Motor neuron (in vitro differentiated cells): ENCODE measurements at places on chromosomes 13 and 19.

DNA sequence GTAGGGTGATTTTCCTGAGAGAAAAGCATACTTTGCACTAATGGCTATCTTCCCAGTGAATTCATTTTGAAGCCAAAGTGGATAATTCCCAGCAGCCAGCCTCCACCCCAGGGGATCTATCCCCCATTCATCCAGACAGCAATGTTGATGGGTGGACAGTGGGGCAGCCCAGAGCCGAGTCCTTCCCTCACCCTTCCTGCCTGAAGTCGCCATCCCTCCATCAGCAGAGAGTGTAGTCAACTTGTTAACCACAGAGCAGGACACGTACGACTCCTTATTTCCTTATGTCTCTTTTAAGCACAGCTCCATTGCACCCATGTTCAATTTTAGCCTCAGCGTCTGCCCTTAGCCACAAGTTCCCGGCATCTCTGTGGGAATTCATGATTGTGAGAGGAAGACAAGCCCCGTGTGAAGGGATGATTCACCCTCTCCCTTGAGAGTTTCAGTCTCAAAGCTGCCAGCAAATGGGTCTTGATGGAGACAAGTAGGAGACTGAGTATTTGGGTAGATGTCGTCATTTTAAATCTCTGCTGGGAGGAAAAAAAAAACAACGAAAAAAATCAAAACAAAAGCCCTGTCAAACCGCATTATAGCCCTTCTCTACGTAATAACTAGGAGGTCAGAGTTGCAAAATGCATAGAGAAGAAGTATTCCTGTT is 58.3 kb upstream of the MEDAG start:
- peak; percentile 98 for ATAC-seq

- ATAC-seq = no peak
These were observed 15.5 kb downstream of the UPF3A start for GRCh38 chr13:114296902-114297301.

DNA sequence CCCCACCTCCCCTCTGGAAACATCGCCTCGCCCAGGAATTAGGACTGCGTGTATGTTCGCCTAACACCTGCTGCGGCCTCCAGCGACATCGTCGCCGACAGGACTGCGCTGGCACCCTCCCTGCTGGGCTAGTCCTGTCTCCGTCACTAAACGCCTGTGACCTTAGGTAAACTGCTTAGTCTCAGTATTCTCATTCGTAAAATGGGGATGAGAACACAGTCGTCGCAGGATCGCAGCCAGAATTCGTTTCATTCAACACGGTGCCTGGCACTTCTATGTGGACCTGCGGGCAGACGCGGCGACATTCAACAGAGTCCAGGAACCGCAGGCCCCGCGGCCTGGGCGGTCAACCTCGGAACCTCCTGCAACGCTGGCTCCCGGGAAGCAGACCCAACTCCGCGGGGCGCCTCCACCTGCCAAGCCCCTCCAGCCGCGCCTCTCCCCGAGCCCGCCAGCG is 485 bp downstream of the CRYL1 start:
- ATAC-seq = peak; percentile 12

GRCh38 chr19:39057615-39058014 is 25.3 kb upstream of the FBXO27 start:
- ATAC-seq = no peak

DNA sequence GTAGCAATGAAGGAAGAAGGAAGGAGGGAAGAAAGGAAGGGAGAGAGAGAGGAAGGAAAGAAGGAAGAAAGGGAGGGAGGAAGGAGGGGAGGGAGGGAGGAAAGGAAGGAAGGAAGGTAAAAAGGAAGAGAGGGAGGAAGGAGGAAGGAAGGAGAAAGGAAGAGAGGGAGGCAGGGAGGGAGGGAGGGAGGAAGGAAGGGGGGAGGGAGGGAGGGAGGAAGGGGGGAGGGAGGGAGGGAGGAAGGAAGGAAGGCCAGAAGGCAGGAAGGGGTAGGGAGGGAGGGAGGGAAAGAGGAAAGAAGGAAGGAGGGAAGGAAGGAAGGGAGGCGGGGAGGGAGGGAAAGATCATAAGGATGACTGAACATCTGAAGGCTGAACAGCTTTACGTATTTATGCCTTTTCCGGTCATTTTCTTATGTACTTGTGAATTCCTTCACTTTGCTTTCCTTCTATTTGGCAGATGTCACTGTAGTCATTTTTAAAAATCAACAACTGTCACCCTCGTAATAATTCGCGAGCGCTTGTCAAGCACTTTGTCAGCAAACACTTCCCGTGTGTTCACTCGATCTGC is 6.7 kb upstream of the TTYH1 start:
- no peak for ATAC-seq

DNA sequence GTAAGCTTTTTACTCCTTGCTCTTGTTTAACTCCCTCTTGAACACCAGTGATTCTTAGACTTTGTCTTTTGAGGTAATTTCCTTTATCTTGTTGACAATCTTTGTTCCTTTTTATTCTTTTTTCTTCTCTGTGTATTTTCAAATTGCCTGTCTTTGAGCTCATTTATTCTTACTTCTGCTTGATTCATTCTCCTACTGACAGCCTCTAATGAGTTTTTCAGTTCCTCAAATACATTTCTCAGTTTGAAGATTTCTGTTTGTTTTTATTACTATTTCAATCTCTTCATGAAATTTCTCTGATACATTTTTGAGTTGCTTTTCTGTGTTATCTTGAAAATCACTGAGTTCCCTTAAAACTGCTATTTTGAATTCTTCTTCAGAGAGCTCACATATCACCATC is 154.1 kb downstream of the ATP8A2 start:
- ATAC-seq = no peak

DNA sequence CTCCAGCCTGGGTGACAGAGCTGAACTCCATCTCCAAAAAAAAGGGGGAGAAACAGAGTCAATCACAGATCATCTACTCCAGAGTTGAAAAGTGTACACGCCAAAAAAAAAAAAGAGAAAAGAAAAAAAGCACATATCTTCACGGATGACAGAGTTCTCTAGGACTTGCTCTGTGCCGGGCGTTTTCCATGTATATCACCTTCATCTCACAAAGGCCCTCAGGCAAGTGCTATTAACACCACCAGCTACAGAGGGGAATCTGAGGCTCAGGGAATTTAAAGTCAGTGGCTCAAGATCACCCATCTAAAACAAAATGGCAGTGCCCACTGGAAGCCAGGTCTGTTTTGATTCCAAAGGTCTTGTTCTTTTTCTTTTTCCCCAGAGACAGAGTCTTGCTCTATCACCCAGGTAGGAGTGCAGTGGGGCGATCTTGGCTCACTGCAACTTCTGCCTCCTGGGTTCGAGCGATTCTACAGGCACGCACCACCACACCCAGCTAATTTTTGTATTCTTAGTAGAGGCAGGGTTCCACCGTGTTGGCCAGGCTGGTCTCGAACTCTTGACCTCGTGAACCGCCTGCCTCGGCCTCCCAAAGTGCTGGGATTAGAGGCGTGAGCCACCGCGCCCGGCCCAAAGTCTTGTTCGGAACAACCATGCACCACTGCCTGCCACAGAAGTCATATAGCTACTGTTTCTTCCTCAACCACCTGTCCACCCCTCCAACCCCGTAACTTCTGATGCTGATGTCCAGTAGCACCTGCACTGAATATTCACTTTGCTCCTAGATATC is 42.2 kb downstream of the SAE1 start:
- ATAC-seq = no peak

- ATAC-seq = peak; percentile 9
These were observed 2.3 kb downstream of the EEF2 start for GRCh38 chr19:3982701-3983541.

GRCh38 chr13:27915301-27916207 is 4.2 kb upstream of the PDX1 start:
- ATAC-seq = no peak

- peak; percentile 75 for ATAC-seq
These were observed 7.8 kb upstream of the HIF3A start for GRCh38 chr19:46288896-46289588.

DNA sequence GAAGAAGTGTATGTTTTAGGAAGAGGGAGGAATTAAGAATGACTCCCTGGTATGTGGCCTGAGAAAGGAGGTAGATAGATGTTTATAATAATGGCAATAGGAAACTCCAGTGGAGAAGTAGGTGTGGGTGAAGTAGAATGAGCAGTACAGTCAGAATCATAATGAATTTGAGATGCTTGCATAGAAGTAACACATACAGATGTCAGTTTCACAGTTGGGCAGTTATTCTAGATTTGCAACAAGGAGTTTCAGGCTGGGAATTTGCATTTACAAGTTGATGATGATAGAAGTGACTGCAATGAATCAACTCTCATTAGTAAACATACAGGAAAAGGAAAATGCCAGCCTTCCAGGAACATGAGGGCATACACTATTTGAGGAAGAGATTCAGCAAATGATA is 149.0 kb downstream of the SLITRK1 start:
- ATAC-seq = peak; percentile 48

GRCh38 chr19:32336259-32337083 is 8.9 kb upstream of the ZNF507 start:
- ATAC-seq = peak; percentile 74

- ATAC-seq = no peak
These were observed 33.6 kb downstream of the ERICH4 start for GRCh38 chr19:41476583-41476982.

DNA sequence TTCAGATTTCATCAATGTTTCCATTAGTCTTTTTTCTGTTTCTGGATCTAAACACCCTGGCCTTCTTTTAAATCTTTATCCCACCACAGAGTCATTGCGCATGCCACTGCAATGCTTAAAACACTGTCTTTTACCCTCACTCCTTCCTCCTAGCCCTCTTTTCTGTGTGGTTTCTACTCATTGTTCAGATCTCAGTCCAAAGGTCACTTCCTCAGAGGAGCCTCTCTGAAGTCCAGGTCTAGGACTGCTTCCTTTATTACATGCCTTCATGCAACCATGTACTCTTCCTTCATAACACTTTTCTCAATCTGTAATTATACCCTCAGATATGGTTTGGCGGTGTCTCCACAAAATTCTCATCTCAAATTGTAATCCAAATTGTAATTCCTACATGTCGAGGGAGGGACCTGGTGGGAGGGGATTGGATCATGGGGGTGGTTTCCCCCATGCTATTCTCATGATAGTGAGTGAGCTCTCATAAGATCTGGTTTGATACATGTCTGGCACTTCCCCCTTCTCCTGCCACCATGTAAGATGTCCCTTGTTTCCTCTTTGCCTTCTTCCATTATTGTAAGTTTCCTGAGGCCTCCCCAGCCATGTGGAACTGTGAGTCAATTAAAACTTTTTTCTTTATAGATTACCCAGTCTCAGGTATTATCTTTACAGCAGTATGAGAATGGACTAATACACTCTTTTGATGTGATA is 808.9 kb downstream of the DIAPH3 start:
- ATAC-seq = no peak

GRCh38 chr19:18172331-18173053 is 1.1 kb upstream of the IFI30 start:
- no peak for ATAC-seq

DNA sequence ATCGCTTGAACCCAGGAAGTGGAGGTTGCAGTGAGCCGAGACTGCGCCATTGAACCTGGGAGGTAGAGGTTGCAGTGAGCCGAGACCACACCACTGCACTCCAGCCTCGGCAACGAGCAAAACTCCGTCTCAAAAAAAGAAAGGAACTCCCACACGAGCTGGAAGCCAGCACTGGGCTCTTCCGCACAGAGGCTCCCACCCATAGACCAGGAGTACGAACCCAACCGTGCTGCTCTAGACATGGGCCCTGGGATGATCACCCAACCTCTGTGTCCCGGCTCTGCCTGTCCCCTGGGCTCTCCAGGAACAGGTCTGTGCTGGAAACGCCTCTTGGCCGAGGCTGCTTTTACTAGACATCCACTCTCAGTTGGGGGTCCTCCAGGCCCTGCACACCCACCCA is 12.0 kb downstream of the DOT1L start:
- ATAC-seq = no peak

DNA sequence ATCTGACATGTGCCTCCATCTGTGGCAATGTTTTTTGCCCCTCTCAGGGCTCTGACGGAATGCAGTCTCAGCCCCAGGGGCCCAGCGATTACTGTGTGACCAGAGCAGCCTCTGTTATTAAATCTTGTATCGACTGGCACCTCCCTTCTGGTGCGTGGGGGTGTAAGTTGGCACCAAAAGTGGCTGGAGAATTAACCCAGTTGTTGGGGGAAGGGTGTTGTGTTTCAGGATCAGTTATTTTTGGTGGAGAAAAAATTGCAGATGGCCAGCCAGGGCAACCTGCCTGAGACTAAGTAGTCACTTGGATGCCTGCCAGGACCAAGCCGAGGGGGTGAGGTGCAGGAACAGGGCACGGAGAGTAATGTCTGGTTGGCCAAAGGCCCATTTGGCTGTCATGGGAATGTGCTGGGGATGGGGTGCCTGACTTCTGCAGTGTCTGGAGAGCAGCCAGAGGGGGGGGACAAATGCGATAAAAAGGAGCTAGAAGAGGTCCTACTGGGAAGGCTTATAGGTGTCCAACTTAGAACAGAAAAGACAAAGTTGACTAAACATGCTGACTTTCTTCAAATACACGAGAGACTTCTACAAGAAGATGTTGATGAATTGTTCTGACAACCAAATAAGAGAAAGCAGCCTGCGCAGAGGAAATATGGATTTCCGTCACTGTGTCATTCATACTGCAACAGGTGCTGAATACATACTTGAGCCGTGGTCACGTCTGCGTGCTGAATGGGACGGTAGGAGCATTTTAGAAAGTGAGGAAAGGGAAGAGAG is 69.8 kb downstream of the SIAH3 start:
- ATAC-seq = peak; percentile 76

DNA sequence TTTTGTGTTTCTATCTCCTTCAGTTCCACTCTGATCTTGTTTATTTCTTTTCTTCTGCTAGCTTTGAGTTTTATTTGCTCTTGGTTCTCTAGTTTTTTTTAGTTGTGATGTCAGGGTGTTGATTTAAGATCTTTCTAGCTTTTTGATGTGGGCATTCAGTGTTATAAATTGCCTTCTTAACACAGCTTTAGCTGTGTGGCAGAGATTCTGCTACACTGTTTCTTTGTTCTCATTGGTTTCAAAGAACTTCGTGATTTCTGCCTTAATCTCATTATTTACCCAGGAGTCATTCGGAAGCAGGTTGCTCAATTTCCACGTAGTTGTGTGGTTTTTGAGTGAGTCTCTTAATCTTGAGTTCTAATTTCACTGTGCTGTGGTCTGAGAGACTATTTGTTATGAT is 251.7 kb upstream of the HTR2A start:
- ATAC-seq = no peak

- ATAC-seq = peak; percentile 9
These were observed 17.9 kb upstream of the RNF17 start for GRCh38 chr13:24745861-24746617.

GRCh38 chr19:40413291-40413845 is at the start of gene PRX:
PRX (minus strand) TSS chr19:40413378; CDS start chr19:40407932, 5,446 bp downstream.
- peak; percentile 34 for ATAC-seq

DNA sequence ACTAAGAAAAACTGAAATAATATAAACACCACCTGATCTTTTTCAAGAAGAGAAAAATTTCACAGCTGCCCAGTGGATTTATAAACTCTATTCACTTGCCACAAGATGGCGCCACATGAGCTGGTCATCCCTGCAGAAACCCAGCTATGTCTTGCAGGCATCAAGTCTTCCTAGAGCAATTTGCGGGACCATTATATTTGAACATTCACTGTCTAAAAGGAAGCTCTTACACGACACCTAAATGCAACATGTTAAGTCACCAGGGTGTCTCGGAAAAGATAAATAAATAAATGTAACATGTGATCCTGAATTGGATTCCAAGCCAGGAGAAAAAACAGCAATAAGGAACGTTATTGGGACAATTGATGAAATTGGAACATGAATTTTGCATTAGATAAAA is 20.3 kb upstream of the AKT2 start:
- ATAC-seq = peak; percentile 70
